ENCODE measurements at places on chromosomes 13 and 19.

- DNase-seq = no peak
These were observed 239.3 kb downstream of the KCTD12 start for GRCh38 chr13:76646946-76647345.

DNA sequence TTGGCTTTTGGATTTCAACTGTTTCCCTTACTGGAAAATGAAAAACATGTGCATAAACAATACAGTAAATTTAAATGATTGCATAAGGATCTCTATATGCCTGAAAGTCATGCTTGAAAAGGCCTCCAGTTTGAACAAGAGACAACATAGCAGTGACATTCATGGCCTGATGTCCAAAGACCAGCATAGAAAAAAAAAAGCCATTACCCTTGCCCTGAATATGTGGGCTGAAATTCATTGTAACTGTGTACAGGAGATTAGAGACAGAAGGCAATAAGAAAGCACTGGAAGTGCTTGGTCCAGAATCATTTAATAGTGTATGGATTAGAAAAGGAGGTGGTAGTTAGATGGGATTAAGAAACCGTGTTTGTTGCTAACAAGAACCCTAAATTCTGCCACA lies 15.4 kb downstream of the MIR17HG start:
- no peak for DNase-seq

DNA sequence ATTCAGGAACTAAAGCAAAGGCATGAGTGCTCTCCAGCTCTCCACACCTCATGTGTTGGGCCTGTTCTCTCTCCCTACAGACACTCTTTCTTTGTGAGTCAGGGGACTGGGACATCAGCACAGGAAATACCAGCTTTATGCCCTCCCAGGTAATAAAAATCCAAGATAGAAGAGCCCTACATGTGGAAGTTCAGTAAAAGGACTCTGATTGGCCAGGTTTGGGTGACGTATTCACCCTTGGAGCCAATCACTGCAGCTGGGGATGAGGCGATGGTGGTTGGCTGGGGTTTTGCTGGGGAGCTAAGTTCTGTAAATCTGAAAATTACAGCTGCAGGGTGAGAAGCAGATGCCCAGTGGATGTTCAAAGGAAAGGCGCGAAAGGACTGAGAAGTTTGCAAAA lies 32.5 kb downstream of the CCDC70 start:
- no peak for DNase-seq

DNA sequence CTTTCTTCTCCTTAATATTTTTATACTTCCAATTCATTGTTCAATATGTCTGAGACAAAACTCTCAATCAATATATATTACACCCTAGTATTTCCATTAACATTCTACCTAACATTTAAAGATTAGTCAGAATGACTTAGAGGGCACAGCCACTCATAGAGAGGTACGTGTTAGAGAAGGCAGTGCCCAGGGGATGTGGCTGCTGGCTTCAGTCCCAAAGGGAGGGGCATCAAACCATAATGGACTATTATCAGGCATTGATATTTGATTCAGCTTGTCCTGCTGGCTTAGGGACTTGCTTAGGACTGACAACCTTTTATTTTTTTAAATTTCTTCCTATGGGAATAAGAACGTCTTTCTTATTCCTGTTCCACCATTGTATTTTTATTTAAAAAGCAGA lies 1392.0 kb upstream of the ATXN8OS start:
- DNase-seq = no peak

- DNase-seq = no peak
These were observed 3.1 kb downstream of the JUNB start for GRCh38 chr19:12794196-12794941.

- DNase-seq = no peak
These were observed 680.1 kb downstream of the DIAPH3 start for GRCh38 chr13:59483501-59484145.

DNA sequence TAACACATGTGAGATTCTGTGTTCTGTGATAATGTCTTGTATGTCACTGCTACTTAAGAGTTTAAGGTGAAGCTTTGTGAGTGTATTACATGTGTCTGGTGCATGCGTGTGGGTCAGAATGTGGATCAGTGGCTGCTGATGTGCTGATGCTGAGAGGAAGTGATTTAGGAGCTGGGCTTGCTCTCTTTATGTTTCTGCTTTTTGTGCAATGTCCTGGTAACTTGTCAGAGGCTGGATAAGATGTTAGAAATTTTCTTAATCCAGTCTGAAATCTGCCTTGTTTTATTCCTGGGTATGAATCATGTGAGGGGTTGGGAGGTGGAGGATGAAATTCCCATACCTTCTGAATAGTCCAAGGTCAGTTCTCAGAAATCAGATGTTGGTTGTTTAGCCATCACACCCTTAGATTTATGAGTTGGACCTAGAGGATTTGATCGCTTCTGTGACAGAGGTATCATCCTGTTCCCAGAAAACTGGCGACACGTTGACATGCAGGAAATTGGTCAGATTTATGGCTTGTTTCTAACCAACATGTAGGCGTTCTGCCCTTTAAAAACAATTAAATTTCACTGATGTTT lies 24.5 kb upstream of the CXCL17 start:
- no peak for DNase-seq

GRCh38 chr13:48176781-48177180 lies 56.2 kb upstream of the ITM2B start:
- DNase-seq = no peak

- DNase-seq = no peak
These were observed 13.3 kb upstream of the AKAP8L start for GRCh38 chr19:15432018-15432494.

DNA sequence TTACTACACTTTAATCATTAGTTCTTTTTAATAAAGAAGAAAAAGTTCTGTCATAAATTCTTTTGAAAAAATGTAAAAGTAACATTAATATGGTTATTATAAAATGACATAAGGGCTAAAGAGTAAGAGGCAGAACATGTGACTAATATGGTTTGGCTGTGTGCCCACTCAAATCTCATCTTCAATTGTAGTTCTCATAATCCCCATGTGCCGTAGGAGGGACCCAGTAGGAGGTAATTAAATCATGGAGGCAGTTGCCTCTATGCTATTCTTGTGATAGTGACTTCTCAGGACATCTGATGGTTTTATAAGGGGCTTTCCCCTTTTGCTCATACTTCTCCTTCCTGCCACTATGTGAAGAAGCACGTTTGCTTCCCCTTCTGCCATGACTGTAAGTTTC lies 104.5 kb downstream of the UGGT2 start:
- no peak for DNase-seq

All from H54 (cell line).